Right forelimb (tissue), 1 donor: ENCODE measurements at places on chromosomes 13 and 19.

- no peak for DNase-seq
Measured at GRCh38 chr13:29270271-29270985, 325.1 kb downstream of the SLC7A1 start.

DNA sequence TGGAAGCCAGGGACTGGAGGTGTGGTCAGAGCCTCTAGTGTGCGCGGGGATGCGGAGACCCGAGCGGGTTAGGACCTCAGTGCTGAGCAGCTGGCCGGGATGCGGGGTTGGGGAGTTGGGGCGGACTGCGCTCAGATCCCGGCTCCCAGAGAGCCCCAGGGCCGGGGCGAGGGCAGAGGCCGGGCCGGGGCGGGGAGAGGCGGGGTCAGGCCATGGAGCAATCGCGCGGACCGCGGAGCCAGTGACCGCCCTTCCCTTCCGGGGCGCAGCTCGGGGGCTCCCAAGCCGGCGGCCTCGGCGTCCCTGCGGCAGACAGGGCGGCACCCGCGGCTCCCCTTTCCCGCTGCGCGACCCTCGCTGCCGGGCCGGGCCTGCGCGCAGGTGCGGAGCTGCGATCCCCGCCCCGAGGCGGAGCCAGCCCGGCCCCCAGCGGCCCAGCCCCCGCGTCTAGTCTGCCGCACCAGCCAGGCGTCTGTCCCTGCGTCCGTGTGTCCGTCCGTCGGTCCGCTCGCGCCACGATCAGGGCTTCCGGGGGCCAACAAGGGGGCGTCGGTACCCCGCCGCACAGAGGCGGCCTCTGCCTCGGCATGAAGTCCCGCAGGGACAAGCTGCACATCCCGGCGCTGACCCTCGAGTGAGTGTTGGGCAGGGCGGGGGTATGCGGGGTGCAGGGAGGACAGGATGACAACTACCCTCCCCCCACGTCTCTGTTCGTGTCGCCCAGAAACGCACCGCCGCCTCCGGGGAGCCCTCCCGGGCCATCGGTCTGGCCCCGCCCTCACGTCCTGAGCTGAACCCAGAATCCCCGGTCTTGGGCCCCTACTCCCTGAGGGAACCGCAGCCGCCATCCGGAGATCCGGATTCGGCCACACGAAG, 12.4 kb downstream of the MAST3 start:
- no peak for DNase-seq

DNA sequence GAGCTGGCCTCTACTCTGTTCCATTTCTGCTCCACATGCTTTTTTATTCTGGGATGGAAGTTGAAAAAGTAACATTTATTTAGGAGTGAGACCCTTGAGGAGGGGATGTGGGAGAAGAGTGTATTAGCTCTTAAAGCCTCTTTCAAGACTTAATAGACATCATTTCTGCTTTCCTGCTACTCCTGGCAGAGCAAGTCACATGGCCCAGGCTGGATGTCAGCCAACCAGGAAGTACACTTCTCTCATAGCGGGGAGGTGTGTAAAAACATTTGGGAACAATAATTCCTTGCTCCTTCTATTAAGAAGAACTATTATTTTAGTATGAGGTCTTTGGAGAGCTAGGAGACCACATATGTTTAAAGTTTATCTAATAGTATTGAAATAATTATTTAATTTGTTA, 40.6 kb upstream of the FAM216B start:
- DNase-seq, result peak; percentile 50

GRCh38 chr19:54077334-54077733, 3.8 kb downstream of the TARM1 start:
- no peak for DNase-seq

- DNase-seq, result peak; percentile 47
Measured at GRCh38 chr13:73521290-73521624, 462.5 kb downstream of the KLF5 start.

DNA sequence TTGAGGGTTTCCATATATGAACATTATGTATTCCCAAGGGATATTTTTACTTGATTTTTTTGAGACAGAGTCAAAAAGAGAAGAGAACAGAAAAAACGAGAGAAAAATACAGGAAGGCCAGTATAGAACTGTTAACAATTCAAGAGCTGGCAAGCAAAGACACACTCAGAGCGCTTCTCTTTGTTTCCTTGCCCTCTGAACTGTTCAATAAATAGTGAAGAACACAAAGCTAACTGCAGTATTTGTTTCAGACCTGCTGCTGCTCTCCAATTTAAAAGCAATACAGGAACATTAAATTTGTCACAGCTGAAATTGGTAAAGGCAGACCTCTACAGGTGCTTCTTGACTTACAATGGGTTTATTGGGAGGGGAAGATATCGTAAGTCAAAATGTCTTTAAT, 14.0 kb upstream of the NEK3 start:
- no peak for DNase-seq
